ENCODE measurements at places on chromosomes 4 and X. TPM values are rescaled to one million over a fixed set of nuclear protein-coding genes. Genes with fewer than 3 reads are reported as not detected.

DNA sequence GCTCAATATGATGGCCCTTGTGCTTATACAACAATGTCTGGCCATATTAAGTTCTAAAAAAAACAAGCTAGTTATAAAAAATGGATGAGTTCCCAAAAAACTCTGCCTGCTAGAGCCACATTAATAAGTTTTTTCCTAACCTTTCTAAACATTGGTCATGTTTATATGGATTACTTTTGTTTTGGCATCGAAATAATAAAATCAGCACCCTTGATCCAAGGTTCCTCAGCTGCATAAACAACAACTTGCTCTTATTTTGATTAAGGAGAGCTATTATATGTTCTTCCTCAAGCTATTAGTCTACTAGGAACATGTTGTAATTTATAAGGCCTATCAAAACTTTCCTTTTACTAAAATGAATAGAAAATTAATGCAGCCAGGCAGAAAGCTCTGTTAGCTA, 48.4 kb downstream of the UNC5C start:
- DNase-seq, result no peak

DNA sequence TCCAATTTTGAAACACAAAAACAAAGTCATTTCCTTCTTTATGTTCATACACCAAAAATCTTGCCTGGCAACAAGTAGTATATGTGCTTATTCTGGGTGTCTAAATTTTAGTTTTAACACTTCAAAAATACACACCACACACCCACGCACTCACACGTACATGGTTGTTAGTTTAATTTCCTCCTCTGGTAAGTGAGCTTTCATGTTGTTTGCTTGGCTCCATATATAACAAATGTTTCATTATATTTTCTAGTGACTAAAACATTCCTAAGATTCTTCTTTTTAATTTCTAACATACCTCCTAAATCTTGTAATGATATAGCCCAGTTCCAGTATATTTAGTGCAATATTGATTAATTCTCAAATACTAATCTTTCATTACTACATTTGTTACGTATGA, 80.9 kb downstream of the PRDM5 start:
- DNase-seq, result no peak

GRCh38 chr4:27836523-27836922, 975.9 kb downstream of the STIM2 start:
- DNase-seq, result no peak

DNA sequence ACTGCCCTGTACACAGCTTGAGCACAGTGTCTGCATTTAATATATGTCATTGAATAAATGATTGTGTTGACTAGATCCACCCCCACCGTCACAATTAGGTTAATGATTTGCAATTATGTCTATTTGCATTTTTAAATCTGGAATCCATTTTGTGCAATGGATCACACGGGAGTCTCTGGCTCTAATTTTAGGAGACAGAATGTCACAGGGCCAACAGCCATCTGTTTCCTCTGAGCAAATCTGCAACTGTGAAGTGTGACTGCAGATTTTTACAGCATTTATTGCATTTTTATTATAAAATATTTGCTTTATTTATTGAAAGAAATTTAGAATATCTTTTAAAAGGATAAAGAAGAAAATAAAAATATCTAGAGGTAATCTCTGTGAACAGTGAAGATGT, 316.8 kb downstream of the HS3ST1 start:
- no peak for DNase-seq

GRCh38 chrX:49746306-49746705, 50.5 kb upstream of the PAGE1 start:
- no peak for DNase-seq

- DNase-seq, result no peak
Observed at GRCh38 chr4:86870442-86871069, 21.4 kb upstream of the SLC10A6 start.

DNA sequence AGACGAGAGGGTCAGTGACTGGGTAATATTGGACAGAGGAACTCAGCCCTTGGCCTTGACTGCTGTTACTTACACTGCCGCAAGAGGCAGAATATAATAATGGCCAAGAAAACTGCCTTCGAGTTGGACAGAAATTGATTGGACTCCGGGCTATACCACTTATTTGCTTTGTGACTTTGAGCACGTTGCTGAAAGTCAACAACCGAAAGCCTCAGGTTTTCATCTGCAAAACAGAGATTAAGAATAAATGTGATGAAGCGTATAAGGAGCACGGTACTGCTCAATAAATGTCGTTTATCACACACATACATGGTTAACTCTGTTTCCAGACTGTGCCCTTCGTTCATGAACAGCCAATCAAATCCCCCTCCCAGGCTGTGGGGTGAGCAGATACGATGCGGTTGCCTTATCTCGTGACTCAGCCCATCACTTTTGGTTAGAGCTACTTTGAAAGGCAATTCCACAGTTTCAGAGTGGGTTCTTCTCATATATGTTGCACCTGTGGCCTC, 91.6 kb downstream of the TSPAN7 start:
- no peak for DNase-seq

DNA sequence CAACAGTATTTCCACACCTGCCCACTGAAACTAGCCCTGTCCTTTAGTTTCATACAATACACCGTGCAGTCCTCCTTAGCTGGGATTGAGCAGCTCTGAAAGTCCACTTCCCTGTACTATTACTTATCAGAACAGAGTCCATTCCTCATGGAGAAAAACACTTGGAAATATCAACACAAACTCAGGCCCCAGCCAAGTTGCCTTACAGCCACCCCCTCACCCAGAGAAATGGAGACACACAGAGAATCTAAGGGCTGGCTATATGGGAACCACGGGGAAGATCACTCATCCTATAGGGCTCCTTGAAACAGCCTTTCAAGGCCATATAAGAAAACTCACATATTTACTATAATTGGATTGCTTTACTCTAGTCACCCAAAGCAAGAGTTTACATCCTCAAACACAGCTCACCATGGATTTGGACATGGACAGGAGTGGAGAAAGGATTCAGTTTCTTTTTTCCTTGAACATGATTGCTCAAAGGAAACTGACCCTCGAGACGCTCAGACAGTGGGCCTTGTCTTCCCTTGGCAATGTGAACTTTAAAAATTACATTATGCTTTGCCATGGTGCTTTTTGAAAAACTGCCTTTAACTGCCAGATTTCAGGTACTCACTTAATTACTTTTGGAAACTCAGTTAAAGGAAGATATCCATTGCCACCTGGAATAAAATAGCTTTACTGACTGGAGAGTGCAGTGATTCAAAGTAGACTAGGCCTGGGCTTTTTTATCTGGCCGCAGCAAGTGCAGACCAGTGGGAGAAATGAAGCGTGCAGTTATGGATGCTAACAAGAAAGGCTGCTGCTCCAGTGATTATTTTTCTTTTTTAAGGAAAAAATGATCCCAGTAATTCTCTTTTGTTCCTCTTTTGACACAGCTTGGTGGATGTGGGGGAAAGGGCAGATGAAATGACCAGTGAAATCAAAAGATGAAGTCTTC, 1.6 kb downstream of the SCARB2 start:
- DNase-seq, result no peak

DNA sequence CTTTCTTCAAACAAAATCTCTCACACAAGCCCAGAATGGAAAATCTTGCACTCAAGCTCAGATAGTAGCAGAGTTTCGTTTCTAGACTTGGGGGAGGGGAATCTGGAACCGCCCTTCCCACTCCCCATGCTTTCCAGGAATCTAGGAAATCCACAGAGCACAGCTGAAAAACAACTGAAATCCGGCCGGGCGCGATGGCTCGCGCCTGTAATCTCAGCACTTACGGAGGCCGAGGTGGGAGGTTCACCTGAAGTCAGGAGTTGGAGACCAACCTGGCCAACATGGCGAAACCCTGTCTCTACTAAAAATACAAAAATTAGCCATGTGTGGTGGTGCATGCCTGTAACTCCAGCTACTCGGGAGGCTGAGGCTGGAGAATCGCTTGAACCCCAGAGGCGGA, 127.3 kb upstream of the SLC34A2 start:
- DNase-seq, result no peak

GRCh38 chr4:56317749-56318148, 69.5 kb downstream of the AASDH start:
- DNase-seq, result no peak

GRCh38 chr4:111689214-111689613, 456.0 kb upstream of the FAM241A start:
- peak; percentile 68 for DNase-seq

- no peak for DNase-seq
Observed at GRCh38 chrX:128439159-128439558, 387.0 kb upstream of the ACTRT1 start.

DNA sequence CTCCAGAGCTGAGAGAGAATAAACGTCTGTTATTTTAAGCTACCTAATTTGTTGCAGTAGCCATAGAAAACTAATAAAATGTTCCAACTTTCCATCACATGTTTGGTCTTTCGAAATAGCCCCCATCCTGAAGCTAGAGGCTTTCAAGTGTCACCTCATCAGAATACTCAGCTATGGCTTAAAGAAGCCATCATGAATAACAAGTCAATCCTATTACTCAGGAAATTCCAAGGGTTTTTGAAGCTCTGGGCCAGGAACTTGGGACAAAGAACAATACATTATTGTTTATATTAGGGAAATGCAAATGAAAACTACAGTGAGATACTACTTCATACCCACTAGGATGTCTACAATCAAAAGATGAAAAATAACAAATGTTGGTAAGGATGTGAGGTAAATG, 42.2 kb downstream of the TBCK start:
- DNase-seq, result no peak

DNA sequence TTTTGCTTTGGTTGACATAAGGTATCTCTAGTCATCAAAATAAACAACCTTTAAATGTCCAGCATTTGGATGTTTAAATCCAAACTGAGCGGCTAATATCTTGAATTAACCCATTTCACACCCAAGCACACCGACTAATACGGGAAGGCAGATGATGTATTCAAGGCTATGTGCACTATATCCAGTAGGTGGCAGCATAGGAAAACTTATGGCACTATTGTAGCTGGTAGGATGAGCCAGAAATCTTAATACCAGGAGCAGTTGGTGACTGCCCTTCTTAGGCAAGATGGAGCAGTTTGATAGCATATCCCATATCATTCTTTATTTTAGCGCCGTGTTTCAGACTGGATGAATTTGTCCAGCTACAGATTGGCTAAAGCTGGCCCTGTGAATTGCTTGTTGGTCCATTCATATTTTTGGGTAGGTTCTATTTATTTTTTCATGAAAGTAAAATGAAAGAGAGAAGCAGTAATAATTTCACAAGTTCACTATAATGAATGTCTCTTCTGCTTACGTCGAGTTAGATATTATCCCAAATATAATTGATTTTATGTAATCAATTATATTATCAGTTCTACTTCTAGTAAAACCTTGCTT, 24.4 kb downstream of the UCHL1 start:
- peak; percentile 62 for DNase-seq

- no peak for DNase-seq
Observed at GRCh38 chr4:86563416-86563815, 30.7 kb upstream of the PTPN13 start.

- DNase-seq, result no peak
Observed at GRCh38 chrX:133375615-133376340, 39.5 kb downstream of the GPC4 start.

- no peak for DNase-seq
Observed at GRCh38 chr4:90906239-90906638, 779.0 kb downstream of the CCSER1 start.

- peak; percentile 77 for DNase-seq
Observed at GRCh38 chr4:183840311-183840710, 64.8 kb upstream of the STOX2 start.

GRCh38 chr4:46123913-46124755, at the start of gene GABRG1:
TSS of gene GABRG1 (minus strand) at chr4:46124054. CDS start at chr4:46123913, 141 bp downstream.
- no peak for DNase-seq

GRCh38 chrX:19181345-19181744, 59.1 kb upstream of the ADGRG2 start:
- DNase-seq, result no peak

DNA sequence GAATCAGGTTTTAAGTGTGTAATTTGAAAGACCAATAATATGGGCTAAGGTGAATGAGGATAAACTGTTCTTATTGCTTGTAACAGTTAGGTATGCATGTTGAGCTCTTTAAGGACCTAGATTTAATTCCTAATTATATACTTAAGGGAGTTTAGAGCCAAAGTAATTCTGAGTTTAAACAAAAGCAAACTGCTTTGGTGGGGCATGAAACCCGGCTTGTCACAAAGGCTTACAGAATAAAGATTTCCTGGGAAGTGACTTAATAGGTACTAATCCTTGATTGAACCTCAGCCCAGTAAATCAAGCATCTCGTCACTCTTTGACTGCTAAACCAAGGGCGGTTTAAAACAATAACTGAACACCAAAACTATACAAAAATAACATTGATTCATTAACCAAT, 1324.2 kb downstream of the RPA4 start:
- DNase-seq, result no peak

DNA sequence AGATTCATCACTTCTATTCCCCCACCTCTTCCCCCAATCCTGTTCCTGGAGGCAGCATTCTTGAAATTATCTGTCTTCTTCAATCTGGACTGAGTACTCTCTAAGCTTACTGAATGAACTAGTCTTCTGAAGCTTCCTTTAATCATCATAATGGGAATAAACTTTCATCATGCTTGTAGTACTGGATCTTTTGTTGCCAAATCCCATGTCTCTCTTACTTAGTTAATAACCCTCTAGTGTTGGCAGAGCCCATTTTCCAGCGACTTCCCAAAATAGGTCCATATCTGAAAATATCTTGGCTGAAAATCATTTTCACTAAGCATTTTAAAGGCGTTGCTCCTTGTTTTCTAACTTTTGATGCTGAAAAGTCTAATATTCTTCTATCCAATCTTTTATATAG, 39.6 kb downstream of the RPS6KA3 start:
- no peak for DNase-seq

GRCh38 chrX:29478336-29479069, 736.9 kb upstream of the MAGEB2 start:
- DNase-seq, result peak; percentile 30

DNA sequence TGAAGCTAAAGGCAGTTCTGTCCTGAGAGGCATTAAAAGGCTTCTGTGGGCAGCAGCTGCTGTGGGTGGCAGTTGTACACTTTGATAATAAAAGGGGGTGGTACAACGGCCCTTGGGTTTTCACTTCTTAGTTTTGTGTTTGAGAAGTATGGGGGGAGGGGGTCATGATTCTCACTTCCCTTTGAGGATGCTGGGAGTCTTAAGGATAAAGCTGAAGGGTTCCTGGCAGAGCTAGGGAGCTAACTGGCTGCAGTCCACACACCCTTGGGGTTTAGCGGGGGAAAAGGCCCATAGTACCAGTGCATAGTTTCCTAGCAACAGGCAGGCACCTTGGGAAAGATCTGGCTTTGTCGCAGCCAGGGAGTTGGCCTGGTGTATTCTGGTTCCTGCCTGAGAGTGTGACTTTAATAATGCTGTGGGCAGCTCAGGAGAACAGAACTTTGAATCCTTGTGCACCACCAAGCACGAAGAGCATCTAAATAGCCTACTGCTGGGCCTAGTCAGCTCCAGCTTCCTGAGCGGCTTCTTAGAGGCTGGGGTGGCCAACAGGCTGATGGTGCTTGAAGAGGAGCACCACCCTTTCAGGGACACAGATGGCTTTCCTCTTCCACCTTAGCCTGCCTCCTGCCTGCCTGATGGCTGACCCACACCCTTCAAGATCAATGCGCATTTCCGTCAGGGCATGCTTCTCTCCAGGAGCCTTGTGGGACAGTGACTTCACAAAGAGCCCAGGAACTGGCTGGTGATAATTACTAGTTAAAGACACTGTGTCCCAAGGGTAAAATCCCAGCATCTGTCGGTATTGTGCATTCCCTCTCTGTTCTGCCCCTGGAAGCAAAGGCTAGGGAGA, 12.5 kb downstream of the ZBTB33 start:
- no peak for DNase-seq

Gene RBM46
- polyA plus RNA-seq, result not detected

Gene PTCHD1
- 0.08 TPM for polyA plus RNA-seq

Gene DUSP21
- polyA plus RNA-seq, result not detected

Gene CXCL6
- polyA plus RNA-seq, result 0.16 TPM

Gene IL15
- polyA plus RNA-seq, result 8.2 TPM

Gene CXCL11
- polyA plus RNA-seq, result 1.2 TPM

Gene ALB
- 3.0 TPM for polyA plus RNA-seq

Gene COL4A6
- polyA plus RNA-seq, result 0.22 TPM

Gene XAGE1A
- not detected for polyA plus RNA-seq

Measured in adrenal gland (tissue), 19 donors.